ENCODE measurements at places on chromosomes 7 and 10.

- DNase-seq, result no peak
Observed at GRCh38 chr10:131779661-131780394, 121.0 kb upstream of the PPP2R2D start.

GRCh38 chr7:75795831-75796285, 17.7 kb downstream of the CCL24 start:
- no peak for DNase-seq

- no peak for DNase-seq
Observed at GRCh38 chr10:122127943-122128342, 139.0 kb downstream of the TACC2 start.

- no peak for DNase-seq
Observed at GRCh38 chr7:4297165-4297917, 384.8 kb upstream of the FOXK1 start.

- no peak for DNase-seq
Observed at GRCh38 chr10:48285710-48286109, 11.2 kb upstream of the FRMPD2 start.
